ENCODE measurements at places on chromosomes 11 and 22. TPM values are rescaled to one million over a fixed set of nuclear protein-coding genes. Genes with fewer than 3 reads are reported as not detected.

The MOGAT2 gene
- not detected for total RNA-seq

The MPPED1 gene
- total RNA-seq, result not detected

The MS4A6E gene
- not detected for total RNA-seq

The ESAM gene
- total RNA-seq, result 0.29 TPM

The OR4A47 gene
- total RNA-seq, result not detected

GRCh38 chr11:73641668-73642067 lies 4.7 kb upstream of the PLEKHB1 start:
- DNase-seq, result no peak
- no peaks in the 10 kb centered on the region for H3K36me3 ChIP-seq

GRCh38 chr22:33785283-33785968 lies 134.8 kb downstream of the LARGE1 start:
- H3K27me3 ChIP-seq, result no peaks in the 10 kb centered on the region
- no peak overlapping the region for H3K4me3 ChIP-seq
- peaks cover 3% of the 10 kb centered on the region for H3K4me1 ChIP-seq
- H3K27ac ChIP-seq, result peak overlapping the region; percentile 20

- DNase-seq, result no peak
- no peaks in the 10 kb centered on the region for H3K36me3 ChIP-seq
Observed at GRCh38 chr22:49694462-49695260, 133.0 kb downstream of the BRD1 start.

DNA sequence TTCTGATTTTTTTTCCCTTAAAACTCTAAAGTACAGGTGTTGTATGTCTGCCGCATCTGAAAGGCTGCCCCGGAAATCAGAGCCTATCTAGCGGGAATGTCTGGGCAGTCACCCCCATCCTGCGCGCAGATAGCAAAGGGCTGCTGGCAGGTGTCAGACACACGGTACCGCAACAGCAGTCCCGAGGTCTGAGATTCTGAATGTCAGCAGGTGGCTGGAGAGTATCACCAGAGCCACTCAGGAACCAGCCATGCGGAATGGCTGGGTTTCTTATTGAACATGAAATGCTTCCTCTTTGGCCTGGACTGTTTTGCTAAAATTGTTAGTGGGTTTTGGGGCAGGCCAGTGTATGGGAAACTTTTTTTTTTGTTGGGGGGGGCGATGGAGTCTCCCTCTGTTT lies 53.3 kb downstream of the CERK start:
- DNase-seq, result no peak
- H3K36me3 ChIP-seq, result peaks cover 15% of the 10 kb centered on the region
- H3K4me1 ChIP-seq, result no peaks in the 10 kb centered on the region
- no peaks in the 10 kb centered on the region for H3K27me3 ChIP-seq
- no peak overlapping the region for H3K27ac ChIP-seq
- H3K4me3 ChIP-seq, result no peak overlapping the region

GRCh38 chr11:86675017-86675416 lies 2.6 kb upstream of the ME3 start:
- DNase-seq, result no peak
- peaks cover 31% of the 10 kb centered on the region for H3K4me1 ChIP-seq
- no peak overlapping the region for H3K4me3 ChIP-seq
- H3K36me3 ChIP-seq, result no peaks in the 10 kb centered on the region
- no peaks in the 10 kb centered on the region for H3K27me3 ChIP-seq

DNA sequence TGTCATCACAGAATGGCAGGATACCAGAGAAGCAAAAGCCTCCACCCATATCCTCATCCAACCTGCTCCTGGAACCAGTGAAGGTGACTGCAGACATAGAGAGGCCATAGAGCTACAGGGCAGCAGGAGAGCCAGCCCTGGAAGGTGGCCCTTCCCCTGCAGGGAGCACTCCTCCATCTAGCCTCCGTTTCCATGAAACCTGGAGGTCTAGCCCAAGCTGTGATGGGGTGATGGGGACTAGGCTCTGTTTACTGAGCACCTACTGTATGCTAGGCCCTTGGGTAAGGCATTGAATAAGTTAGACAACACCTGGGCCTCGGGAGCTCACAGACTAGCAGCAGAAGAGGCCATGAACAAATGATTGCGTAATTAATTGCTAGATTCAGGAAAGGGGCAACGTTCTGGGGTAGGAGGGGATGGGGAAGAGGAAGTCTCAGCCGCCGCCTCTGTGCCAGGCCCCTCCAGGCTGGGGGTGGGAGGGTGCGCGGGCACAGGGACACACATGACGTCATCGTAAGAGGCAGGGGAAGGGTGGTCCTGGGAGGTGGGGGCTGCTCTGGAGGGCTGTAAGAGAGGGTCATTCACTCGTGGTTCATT lies 784 bp upstream of the SYNGR1 start:
- peak overlapping the region; percentile 69 for H3K4me3 ChIP-seq
- H3K27me3 ChIP-seq, result peaks cover 18% of the 10 kb centered on the region
- H3K36me3 ChIP-seq, result no peaks in the 10 kb centered on the region
- peak; percentile 38 for DNase-seq
- H3K27ac ChIP-seq, result no peak overlapping the region

- no peak overlapping the region for H3K27ac ChIP-seq
- no peaks in the 10 kb centered on the region for H3K4me1 ChIP-seq
- no peak for DNase-seq
- no peaks in the 10 kb centered on the region for H3K27me3 ChIP-seq
Observed at GRCh38 chr11:125872138-125872491, 15.4 kb upstream of the HYLS1 start.

GRCh38 chr11:109362059-109362458 lies 59.9 kb upstream of the C11orf87 start:
- no peaks in the 10 kb centered on the region for H3K36me3 ChIP-seq
- H3K27ac ChIP-seq, result no peak overlapping the region
- peaks cover 11% of the 10 kb centered on the region for H3K4me1 ChIP-seq
- H3K4me3 ChIP-seq, result no peak overlapping the region
- no peaks in the 10 kb centered on the region for H3K27me3 ChIP-seq

- peaks cover 12% of the 10 kb centered on the region for H3K27me3 ChIP-seq
- H3K27ac ChIP-seq, result no peak overlapping the region
- H3K4me3 ChIP-seq, result no peak overlapping the region
Observed at GRCh38 chr11:117423046-117423575, 95.5 kb downstream of the CEP164 start.

DNA sequence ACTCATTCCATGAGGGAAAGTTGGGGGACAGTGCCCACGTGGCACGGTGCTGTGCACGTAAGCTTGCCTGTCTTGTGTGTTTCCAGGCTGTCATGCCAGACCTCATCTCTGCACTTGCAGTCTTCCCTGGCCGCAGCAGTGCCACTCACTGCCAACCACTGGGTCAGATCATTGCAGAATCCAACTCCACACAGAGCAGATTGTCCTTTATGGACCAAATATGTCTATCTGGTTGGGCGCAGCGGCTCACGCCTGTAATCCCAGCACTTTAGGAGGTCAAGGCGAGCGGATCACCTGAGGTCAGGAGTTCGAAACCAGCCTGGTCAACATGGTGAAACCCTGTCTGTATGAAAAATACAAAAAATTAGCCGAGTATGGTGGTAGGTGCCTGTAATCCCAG lies 4.4 kb upstream of the PPARA start:
- H3K4me1 ChIP-seq, result no peaks in the 10 kb centered on the region
- no peak overlapping the region for H3K27ac ChIP-seq
- peaks cover 30% of the 10 kb centered on the region for H3K27me3 ChIP-seq
- DNase-seq, result no peak
- no peak overlapping the region for H3K4me3 ChIP-seq

DNA sequence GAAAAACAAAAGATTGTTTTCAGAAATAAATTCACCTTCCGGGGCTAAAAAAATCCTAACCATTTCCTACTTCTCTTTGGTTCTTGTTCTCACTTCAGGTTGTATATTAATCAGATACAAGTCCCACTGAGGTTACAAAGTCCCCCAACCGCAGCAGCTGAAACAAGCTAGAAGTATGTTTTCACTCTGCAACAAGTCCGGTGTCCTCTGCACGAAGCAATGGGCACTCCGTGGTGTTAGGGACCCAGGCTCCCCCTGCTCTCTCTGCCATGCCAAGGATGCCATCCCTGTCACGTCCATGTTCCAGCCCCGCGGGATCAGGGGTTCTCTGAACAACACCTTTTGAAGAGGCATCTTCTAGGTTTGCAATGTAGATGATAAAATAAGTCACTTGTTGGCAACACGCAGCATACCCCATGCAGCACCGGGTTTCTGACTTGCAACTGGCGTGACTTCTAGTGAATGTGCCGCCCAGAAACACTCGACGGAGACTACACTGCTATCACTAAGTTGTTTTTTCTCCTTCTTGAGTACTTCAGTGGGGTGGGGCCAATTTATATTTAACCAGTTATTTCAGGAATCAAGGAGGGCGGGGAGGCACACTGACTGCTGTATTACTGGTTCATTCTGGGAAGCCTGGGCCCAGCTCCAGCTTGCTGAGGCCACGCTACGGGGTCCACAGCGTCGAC lies 25.4 kb upstream of the GSTP1 start:
- peaks cover 17% of the 10 kb centered on the region for H3K4me1 ChIP-seq
- peak; percentile 80 for DNase-seq
- peak overlapping the region; percentile 41 for H3K4me3 ChIP-seq
- no peaks in the 10 kb centered on the region for H3K36me3 ChIP-seq
- H3K27ac ChIP-seq, result no peak overlapping the region

- no peaks in the 10 kb centered on the region for H3K36me3 ChIP-seq
- no peaks in the 10 kb centered on the region for H3K4me1 ChIP-seq
- no peak overlapping the region for H3K27ac ChIP-seq
Observed at GRCh38 chr11:16962146-16962545, 52.1 kb downstream of the PLEKHA7 start.

DNA sequence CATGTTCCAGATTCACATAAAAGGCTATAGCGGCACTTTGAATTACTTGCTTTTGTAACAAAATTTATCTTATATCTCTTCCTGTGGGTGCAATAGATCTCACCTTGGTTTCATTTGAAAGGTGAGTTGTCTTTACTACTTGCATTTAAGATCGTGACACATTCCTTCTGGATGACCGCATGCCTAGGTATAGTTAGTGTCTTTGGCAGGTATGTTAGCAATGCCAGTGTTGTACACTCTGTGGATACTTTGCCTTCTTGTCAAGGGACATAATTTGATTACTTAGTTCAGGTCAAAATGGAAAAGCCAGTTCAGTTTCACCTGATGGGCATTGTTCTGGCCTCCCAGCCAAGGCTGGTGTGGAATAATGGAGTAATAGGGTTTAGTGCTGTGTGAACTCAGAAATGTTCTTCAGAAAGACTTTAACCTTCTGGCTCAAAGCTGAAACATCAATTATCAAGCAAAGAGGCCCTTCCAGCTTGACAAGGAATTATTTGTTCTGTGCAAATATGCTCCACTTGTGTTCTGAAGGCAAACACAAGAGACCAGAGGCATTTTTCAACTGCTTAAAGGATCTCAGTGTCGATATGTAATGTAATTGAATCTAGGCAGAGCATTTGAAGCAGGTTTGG lies 64.6 kb downstream of the AMOTL1 start:
- no peak overlapping the region for H3K27ac ChIP-seq
- peaks cover 23% of the 10 kb centered on the region for H3K4me1 ChIP-seq
- peaks cover 55% of the 10 kb centered on the region for H3K36me3 ChIP-seq
- H3K4me3 ChIP-seq, result no peak overlapping the region

- peaks cover 45% of the 10 kb centered on the region for H3K36me3 ChIP-seq
- peak; percentile 47 for DNase-seq
- H3K27ac ChIP-seq, result no peak overlapping the region
- H3K27me3 ChIP-seq, result no peaks in the 10 kb centered on the region
Observed at GRCh38 chr11:20058749-20059458, 101.4 kb downstream of the DBX1 start.

DNA sequence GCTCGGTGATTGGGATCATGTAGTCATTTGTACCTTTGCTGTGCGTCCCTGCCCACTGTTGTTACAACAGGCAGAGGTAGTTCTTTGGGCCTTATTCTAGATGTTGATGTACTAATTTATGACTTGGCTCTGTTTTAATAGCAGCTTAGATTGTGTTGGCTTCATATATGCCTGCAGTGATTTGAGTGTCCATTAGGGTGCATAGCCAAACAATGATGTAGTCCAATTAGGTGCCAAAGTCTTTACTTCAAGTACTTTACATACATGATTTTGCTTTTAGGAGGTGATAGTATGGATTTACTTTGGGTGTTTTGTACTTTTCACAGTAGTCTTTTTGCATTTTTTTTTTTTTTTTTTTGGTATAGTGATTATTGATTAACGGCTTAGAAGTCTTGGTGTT lies 46.4 kb downstream of the PPP6R3 start:
- peak; percentile 71 for DNase-seq
- no peak overlapping the region for H3K27ac ChIP-seq
- H3K27me3 ChIP-seq, result no peaks in the 10 kb centered on the region
- no peaks in the 10 kb centered on the region for H3K36me3 ChIP-seq
- no peak overlapping the region for H3K4me3 ChIP-seq

DNA sequence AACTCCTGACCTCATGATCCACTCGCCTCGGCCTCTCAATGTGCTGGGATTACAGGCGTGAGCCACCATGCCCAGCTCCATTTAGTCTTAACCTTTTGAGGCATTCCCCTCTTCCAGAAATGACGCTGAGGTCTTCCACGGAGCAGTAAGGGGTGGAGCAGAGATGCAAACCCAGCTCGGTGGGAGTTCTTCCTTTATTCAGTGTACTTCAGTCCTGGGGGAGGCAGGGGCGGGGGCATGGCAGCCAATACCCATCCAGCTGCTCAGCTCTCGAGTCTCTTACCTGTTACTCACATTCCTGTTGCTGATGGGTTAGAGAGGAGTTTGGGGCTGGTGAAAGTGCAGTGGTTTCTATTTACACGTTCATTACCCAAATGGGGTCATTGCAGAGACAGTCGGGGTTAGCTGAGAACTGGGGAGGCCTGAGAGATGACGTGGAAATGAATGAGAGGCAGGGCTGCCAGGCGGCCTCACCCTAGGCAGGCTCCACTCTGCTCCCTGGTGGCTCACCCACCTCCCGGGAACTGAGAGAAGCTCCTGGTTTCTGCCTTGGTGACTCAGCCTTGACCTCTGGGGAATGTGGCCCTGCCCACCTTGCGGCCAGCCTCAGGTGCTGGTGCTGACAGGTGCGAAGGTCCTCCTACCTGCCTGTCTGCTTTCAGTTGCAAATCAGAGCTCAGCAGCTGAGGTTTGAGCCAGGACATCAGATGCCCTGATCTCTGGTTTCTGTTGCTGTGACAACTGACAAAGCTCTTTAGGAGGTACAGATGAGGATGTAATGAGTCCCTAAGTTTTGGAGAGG lies 13.4 kb upstream of the ST14 start:
- no peak overlapping the region for H3K27ac ChIP-seq
- H3K27me3 ChIP-seq, result no peaks in the 10 kb centered on the region
- no peak overlapping the region for H3K4me3 ChIP-seq

GRCh38 chr11:25576320-25576719 lies 755.6 kb upstream of the ANO3 start:
- H3K4me3 ChIP-seq, result no peak overlapping the region
- no peaks in the 10 kb centered on the region for H3K36me3 ChIP-seq
- no peak overlapping the region for H3K27ac ChIP-seq
- no peak for DNase-seq
- no peaks in the 10 kb centered on the region for H3K27me3 ChIP-seq

- DNase-seq, result no peak
- peaks cover 54% of the 10 kb centered on the region for H3K4me1 ChIP-seq
- H3K4me3 ChIP-seq, result no peak overlapping the region
- H3K36me3 ChIP-seq, result peaks cover 3% of the 10 kb centered on the region
- no peaks in the 10 kb centered on the region for H3K27me3 ChIP-seq
- no peak overlapping the region for H3K27ac ChIP-seq
Observed at GRCh38 chr11:96143041-96143521, 199.9 kb downstream of the MAML2 start.

DNA sequence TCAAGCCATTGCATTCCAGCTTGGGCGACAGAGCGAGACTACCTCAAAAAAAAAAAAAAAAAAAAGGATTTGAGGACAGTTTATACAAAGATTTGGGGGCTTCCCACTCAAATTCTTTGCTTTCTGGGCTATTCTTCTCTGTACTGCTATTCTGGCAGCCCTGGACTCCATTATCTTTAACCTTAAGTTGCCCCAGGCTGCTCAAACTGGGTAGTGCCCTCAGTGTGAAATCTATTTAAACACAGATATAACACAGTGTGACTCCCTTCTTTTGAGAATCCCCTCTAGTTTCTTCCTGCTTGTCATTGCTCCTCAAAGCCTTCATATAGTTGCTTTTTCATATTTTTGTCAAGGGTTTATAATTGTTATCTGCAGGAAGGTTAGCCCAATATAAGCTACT lies 49.5 kb upstream of the WEE1 start:
- no peak overlapping the region for H3K27ac ChIP-seq
- peaks cover 32% of the 10 kb centered on the region for H3K4me1 ChIP-seq
- H3K36me3 ChIP-seq, result peaks cover 5% of the 10 kb centered on the region

Measured in osteoblast (primary cell).